ENCODE measurements at places on chromosomes 7 and 10.
A peak's percentile ranks its signal among the peaks of the same experiment; 100 is the strongest.

DNA sequence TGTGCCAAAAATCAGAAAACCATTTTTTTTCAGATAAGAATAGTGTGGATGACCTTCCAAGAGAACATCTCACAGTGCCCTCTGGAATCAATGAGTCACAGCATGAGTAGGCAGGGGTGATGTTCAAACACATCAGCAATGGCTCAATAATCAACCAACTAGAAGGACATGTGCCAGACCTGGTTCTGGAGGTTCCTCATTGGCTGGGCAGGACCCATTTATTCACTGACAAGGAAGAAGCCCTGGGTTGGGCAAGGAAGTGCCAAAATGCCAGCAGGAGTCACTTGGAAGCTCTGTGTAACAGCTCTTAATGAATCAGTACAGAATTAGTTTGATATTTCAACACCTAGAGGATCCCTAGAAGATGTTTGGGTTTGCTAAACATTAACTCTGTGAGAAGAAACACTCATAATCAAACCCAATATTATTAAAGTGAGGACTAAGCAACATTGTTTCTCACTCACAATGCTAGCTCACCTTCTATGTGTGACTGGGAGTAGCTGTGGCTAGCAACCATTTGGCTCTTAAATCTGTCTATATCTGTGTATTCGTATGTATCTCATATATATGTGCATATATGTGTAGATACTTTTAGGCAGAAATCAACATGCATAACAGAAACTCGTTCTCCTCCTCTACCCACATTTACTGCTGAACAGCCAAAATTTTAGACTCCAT, 72.3 kb upstream of the APBB1IP start:
- DNase-seq = no peak

DNA sequence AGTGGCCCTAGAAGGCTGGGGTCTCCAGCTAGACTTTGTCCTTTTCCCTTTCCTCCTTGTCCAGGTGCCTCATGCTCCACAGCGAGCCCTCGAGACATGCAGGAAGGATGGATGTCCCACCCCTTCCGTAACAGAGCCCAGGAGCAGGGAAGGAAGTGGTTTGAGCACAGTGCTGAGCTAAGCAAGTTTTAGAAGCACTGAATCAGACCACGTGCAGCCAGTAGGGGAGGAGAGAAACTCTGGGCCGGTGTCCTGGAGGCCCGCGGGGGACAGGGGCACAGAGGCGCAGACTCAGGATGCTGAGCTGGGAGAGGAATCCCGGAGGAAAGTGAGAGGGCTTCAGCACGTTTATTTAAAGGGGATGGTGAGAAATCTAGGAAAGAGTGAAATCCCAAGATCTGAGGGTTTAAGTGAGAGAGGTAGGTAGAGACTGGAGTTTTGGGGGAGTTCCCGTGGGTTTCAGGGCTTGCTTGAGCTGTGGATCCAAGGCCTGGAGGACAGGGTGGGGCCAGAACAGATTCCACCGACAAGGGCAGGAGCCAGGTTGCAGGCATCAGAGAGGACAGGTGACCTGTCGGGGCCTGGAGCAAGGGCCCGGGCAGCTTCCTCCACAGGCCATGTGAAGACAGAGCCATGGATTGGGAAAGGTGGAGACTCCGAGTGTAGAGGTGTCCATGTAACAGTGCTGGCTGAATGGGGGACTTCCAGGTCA, 4.4 kb upstream of the IRF5 start:
- DNase-seq = peak; percentile 15

DNA sequence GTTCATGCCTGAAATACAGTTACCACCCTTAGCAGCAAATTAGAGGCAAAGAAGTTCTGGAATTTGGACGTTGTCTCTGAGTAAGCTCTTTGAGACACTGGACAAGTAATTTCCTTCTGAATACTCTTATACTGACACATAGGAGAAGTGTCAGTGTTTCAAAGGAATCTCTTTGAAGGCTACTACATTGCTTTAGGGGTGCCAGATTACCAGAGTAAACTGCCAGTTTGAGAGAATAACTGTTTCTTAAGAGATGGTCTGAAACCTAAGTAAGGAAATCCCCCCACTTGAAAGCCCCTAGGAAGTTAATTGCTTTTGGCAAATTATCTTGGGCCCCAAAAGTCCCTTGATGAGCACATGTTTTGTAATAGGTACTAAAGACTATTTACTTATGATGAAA, 3.4 kb downstream of the FAS start:
- no peak for DNase-seq

DNA sequence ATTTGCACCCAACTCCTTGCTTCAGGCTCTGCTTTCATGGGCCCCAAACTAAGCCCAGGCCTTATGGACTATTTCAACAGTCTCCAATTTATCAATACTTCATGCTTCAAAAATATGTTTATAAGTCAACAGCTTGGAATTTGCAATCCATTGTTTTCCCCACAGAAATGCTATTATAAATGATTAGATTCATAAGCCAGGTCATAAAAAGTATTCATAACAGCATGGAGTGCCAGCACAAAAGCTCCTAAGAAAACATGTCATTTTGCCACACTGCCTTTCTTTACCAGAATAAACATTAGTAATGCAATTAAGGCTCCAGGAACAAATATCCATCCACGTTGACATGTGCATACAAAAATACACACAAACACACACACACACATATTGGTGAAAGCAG, 30.1 kb downstream of the OSBPL3 start:
- DNase-seq = no peak

DNA sequence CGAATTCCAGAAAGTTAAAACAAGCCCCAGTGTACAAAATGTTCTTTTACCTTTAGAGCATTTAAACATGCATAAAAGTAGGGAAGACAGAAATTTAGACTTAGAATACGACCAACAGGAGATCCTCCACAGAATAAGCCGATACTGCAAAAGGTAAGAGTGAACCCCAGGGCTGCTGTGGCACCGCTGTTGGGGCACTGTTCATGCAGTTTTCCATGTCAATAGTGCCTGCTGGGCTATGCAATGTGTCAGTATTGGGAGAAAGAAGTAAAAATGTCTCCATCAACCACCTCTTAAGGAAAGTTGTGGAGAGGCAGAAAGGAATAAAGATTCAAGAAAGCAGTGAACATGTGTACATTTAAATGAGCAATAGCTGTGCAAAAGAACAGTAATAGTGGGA, 326.5 kb upstream of the SEMA3C start:
- no peak for DNase-seq

DNA sequence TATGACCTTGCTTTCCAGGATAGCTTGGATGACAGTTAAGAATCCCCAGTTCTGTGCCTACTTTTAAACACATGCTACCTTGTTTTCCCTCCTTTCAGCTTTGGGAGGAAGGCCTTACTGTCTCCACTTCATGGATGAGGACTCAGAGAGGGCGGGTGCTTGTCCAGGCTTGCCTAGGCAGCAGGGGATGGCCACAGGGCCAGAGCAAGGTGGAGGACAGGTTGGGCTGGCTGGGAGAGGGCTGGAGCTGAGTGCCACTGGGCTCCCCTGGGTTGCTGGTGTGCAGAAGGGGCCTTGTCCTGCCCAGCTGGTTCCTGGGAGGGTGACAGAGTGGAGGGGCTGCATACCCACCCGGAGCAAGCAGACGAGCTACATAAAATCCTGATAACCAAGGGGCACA, 117.8 kb downstream of the GRK5 start:
- DNase-seq = no peak

DNA sequence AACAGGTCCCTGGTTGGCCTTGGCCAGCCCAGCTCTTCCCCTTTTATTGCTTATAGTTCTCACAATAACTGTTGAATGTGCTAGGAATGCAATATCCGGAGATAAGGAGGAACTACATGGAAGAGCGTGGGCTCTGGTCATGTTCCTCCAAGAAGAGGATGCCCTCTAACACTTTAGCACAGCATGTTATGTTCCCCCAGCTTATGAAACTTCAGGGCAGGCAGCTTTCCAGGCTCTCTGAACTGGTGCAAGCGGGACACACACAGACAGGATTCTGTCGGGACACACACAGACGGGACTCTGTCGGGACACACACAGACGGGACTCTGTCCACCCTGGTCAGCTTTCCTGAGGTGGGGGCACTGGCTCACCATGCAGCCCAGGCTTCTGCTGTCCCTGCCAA, 141.6 kb downstream of the PKD1L1 start:
- no peak for DNase-seq

GRCh38 chr7:116933465-116933864, 19.8 kb upstream of the ST7 start:
- no peak for DNase-seq

DNA sequence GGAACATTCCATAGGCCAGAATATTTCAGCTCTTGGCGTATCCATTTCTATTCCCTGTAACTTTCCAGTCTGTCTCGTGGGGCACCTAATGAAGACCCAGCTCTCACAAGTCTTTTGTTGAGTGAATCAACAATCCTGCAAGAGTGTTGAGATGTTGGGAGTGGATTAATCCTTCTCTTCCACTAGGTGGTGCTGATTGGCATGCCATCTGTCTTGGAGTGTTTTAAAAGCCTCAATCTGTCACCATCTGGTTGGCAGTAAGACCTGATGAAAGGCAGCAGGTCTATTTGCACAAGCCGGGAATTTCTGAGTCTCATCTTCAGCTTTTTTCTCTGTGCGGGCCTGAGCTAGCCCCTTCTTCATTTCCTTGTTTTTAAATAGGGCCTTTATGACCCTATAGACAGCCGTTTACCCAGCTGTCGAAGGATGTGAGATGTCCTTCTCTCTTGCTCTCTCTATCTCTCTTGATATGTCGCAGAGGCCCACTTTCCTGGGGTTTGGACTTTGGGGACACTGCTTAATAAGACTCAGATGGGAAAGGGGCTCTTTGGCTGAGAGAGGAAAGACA, 180.5 kb downstream of the ZNF365 start:
- DNase-seq = no peak

GRCh38 chr7:135493362-135493761, 16.5 kb downstream of the CNOT4 start:
- no peak for DNase-seq

DNA sequence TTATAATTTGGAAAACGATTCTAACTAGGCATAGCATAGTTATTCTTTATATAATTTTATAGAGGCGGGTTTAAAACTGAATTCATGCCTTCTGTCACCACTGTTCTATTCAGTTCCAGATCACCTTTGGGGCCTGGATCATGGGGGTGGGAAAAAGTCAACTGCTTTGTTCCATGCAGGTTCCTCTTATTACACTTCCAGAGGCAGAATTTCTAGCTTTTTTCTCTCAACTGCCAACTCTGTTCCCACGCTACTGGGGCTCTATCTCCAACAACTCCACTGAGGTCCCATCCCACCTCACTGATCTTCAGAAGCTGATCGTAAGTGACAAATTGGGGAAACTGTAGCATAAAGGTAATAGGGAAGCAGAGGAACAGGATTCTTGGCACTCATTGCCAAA, 283.6 kb upstream of the IMMP2L start:
- DNase-seq = no peak

- no peak for DNase-seq
These were observed 316.6 kb upstream of the ZNF32 start for GRCh38 chr10:43965033-43965917.

DNA sequence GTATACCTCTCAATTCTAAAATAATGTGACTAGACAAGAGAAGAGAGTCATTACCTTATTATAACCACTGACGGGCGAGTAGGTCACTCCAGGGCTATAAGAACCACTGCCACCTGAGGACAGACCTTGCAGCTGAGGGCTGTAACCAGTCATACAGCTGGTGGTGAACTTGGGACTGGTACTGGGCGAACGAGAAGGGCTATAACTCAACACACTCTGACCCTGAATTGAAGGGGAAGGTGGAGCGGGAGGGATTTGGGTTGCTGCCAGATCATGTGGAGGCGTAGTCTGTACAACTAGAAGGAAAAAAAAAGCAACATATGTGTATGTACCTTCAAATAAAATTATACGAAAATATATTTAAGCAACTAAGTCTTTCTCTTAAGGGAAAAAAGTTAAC, 3.4 kb downstream of the TMEM209 start:
- no peak for DNase-seq

DNA sequence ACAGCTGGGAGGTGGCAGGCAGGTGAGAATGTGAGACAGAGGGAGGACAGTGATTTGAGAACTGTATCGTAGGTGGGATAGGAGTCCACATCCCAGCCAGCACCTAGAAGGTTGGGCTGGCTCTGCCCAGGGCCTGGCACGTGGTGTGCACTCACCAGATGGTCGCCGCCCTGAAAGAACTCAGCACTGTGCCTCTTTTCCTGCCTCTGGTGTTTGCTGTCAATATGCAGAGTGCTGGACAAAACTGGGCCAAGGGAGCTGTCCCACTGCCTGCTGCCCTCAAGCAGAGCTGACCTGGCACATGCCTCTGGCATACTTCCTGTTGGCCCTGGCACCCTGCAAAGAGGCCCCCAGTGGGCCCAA, 36.8 kb downstream of the CHST3 start:
- DNase-seq = no peak

DNA sequence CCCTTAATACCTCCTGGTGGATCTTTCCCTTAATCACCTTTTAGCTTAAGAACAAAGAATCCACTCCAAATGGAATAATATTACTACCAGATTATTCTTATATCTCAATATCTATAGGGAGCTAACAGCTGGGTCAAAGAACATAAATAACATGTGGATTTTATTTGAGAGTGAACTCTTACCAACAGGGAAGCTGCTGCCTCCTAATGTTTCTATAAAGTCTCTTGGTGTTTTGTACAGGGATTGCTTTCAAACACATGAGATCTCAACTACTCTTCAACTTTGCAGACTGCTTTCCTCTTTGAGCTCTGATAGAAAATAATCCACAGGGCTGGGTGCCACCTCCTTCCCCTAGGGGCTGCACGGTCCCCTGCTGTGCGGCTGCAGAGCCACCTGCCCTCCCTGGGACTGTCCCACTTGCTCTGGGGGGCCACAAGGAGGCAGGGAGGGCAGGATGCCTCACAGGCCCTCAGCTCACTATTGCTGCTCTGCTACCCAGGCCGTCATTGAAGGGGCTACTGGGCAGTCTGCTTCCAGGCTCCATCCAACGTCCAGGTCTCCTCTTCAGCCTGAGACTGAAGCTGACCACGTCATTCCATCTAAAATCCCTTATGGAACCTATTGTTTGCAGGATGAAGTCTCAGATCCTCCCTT, 191.2 kb downstream of the CXCL12 start:
- no peak for DNase-seq

- no peak for DNase-seq
These were observed 14.3 kb downstream of the TACR2 start for GRCh38 chr10:69402386-69402785.

GRCh38 chr10:70905071-70906021, 17.0 kb upstream of the PCBD1 start:
- no peak for DNase-seq

GRCh38 chr10:100362570-100363496, 15.8 kb downstream of the SCD start:
- peak; percentile 52 for DNase-seq

DNA sequence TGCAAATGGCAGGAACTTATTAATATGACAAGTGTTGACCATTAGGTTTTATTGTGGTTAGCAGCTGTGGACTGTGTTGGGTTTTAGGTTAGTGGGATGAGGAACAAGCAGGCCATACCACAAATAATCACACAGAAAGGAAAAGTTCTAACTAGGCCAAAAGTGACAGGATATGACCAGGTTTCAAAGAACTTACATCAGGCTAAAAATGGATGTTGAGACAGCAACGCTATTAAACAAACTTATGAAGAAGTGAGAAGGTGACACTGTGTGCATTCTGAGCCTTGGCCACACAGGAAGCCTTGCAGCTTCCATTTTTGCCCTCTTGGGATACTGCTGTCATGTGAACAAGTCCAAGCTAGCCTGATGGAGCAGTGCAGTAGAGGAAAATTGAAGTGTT, 568.8 kb downstream of the HTR7 start:
- DNase-seq = no peak
